ENCODE measurements at places on chromosomes 5 and 9. TPM values are rescaled to one million over a fixed set of nuclear protein-coding genes. Genes with fewer than 3 reads are reported as not detected.

FPGS gene
- total RNA-seq: 54.9 TPM

ZNF618 gene
- total RNA-seq: 2.5 TPM

UBLCP1 gene
- total RNA-seq: 14.0 TPM

UNC13B gene
- total RNA-seq: 17.5 TPM

PPIC gene
- 41.0 TPM for total RNA-seq

ADRB2 gene
- 5.6 TPM for total RNA-seq

WDR36 gene
- total RNA-seq: 11.4 TPM

C9orf40 gene
- total RNA-seq: 1.9 TPM

TRIP13 gene
- 1.3 TPM for total RNA-seq

TGFBI gene
- total RNA-seq: 42.4 TPM

NRG2 gene
- 2.7 TPM for total RNA-seq

GZMA gene
- 1.9 TPM for total RNA-seq

ZFP2 gene
- 0.81 TPM for total RNA-seq

SLC45A2 gene
- not detected for total RNA-seq

IRGM gene
- total RNA-seq: not detected

HTR4 gene
- 0.30 TPM for total RNA-seq

EQTN gene
- not detected for total RNA-seq

MYOT gene
- total RNA-seq: 11.4 TPM

ZBED3 gene
- total RNA-seq: 6.5 TPM

CEL gene
- total RNA-seq: 10.1 TPM

CTXN3 gene
- not detected for total RNA-seq

EFNA5 gene
- 24.4 TPM for total RNA-seq

RMRP gene
- total RNA-seq: 5,433 TPM

ELAVL2 gene
- not detected for total RNA-seq

TCOF1 gene
- total RNA-seq: 14.1 TPM

PTTG1 gene
- total RNA-seq: 0.72 TPM

PCDHA6 gene
- not detected for total RNA-seq

FBP2 gene
- not detected for total RNA-seq

STPG3 gene
- 0.32 TPM for total RNA-seq

WNT8A gene
- not detected for total RNA-seq

All from heart right ventricle (tissue), 16 donors.